ENCODE measurements at places on chromosomes 5 and 9.

DNA sequence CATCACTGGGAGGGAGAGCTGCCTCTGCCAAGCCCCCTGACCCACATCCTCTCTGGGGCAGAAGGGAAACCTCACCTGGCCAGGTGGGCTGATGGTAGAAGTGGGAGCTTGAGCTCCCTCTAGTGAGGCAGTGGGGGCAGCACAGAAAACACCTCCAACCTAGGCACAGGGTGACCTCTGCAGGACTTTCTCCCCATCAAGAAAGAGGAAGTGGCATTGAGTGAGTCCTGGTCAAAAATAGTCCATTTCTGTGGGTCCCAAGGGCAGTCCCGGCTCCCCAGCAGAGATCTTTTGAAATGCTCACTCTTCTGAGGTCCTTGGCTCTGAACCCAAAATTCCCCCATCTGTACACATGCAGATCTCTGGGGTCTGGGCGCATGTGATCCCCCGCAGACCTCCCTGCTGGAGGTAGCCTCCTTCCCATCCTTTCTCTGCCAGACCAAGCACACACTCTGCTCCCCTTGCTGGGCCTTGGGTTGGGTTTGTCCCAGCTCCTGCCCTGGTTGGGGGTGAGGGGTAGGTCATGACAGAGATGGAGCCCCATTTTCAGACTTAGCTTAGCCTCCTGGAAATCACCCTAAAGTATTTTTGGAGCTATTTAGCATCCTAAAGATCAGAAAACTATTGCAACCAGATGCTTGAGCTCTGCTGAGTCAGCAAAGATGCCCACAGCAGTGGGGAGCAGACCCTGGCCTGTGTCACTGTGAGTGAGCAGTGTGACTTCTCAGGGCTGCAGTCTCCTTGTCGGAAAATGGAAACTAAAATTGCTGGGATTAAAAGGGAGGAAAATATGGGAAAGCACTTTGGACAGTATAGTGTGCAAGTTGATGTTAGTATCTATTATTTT lies 41.6 kb upstream of the LCP2 start:
- peak; percentile 75 for DNase-seq

DNA sequence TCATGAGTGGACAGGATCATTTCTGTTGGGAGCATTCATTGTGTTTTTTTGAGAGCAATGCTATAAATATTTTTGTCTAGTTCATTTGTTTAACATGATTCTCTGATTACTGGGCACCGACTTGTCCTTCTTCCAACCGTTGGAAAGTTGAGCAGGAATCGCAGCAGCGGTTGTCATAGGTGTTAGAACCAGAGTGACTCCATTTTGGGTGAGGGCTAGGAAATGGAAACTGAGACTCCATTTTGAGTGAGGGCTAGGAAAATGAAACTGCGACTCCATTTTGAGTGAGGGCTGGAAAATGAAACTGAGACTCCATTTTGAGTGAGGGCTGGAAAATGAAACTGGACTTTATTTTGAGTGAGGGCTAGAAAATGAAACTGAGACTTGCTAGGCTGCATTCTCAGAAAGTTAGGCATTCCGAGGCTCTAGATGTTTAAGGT lies 100.6 kb downstream of the ICE1 start:
- no peak for DNase-seq

- no peak for DNase-seq
Observed at GRCh38 chr5:159146839-159147238, 47.1 kb upstream of the EBF1 start.

GRCh38 chr5:151632524-151632923 lies 41.4 kb upstream of the FAT2 start:
- DNase-seq = no peak

GRCh38 chr5:107803728-107804127 lies 133.0 kb upstream of the EFNA5 start:
- DNase-seq = no peak

DNA sequence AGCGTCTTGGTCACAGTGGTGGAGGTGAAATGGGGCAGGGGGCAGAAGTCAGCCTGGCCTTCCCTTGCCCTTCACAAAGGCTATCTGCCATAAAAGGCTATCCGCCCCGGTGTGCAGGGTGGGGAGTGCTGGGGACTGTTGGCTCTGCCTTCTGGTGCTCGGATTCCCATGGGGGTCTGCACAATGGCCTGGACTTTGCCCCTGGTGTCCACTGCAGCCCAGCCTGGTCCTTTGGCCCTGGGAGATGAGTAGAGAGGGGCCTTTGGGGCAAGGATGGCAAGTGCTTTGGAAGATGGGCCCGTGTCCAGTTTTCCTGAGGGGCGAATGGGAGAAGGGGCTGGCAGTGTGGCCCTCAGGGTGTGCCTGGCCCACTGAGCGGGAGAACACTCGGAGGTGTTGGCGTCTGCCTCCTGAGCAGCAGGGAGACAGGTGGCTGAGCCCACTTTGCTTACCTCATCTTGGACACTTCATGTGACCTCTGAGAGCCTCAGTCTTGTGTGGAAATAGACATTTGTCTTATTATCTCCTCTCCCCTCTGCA lies 69.9 kb downstream of the HSPA4 start:
- DNase-seq = no peak

- DNase-seq = no peak
Observed at GRCh38 chr5:102955488-102955887, 164.4 kb downstream of the GIN1 start.

- no peak for DNase-seq
Observed at GRCh38 chr5:16659536-16659935, 42.7 kb upstream of the RETREG1 start.

DNA sequence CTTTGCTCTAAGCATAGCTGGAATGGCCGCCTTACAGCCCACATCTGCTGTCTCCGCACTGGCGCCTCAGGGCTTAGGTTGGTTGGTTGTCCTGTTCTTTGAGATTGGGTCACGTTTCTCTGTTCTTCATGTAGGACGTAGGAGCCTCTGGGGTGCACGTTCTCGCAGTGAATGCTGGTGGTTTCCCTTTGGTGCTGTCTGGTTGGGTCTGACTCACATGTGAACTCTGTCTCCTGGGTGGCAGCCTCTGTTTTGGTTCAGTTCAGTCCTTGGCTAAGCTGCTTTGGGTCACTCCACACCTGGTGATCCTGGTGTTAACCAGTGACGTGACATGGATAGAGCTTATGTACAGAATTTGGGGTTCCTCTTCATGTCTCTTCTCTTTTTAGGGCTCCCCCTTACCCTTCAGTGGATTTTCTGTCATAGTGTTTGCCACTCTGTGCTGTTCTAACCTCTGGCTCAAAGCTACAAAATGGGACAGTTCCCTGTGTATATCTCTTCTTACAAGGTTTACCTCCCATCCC lies 12.6 kb upstream of the LPCAT1 start:
- DNase-seq = peak; percentile 29

- no peak for DNase-seq
Observed at GRCh38 chr5:95445995-95446394, 54.8 kb downstream of the FAM81B start.

DNA sequence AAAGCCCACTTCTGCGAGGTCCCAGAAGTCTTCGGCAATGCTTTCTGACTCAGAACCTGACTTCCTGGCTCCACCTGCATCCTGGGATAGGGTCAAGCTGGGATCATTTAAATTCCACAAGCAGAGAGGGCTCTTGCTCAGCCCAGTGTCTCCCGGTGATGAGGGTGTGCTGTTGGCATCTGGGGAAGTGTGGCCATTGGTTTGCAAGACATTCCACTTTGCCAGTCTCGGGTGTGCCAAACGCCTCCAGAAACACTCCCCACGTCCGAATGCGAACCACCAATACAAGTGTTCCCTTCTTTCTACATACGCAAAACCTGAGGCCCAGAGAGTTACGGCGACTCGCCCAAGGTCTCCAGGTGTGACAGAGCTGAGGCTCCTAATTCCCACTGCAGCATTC lies 43.1 kb upstream of the FCN2 start:
- no peak for DNase-seq

- DNase-seq = no peak
Observed at GRCh38 chr5:4405614-4406219, 734.4 kb upstream of the ADAMTS16 start.

DNA sequence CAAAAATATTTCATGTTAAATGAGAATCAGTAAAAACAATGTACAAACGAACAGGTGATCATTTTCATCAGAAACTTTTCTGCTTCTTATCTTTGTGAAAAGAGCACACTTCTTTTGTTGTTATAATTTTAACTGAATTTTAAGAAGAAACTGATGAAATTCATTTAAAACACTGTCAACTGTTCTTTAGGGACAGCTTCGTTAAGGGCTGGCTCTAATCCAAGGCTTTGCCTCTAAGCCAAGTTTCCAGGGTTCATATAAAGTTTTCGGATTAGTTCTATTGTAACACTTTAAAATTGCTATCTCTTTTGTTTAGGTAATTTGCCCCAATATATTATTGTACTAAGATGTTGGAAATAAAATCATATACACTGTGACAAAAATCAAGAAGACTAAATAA lies 559.2 kb downstream of the TUSC1 start:
- DNase-seq = no peak

GRCh38 chr5:9269014-9269413 lies 276.9 kb downstream of the SEMA5A start:
- no peak for DNase-seq

DNA sequence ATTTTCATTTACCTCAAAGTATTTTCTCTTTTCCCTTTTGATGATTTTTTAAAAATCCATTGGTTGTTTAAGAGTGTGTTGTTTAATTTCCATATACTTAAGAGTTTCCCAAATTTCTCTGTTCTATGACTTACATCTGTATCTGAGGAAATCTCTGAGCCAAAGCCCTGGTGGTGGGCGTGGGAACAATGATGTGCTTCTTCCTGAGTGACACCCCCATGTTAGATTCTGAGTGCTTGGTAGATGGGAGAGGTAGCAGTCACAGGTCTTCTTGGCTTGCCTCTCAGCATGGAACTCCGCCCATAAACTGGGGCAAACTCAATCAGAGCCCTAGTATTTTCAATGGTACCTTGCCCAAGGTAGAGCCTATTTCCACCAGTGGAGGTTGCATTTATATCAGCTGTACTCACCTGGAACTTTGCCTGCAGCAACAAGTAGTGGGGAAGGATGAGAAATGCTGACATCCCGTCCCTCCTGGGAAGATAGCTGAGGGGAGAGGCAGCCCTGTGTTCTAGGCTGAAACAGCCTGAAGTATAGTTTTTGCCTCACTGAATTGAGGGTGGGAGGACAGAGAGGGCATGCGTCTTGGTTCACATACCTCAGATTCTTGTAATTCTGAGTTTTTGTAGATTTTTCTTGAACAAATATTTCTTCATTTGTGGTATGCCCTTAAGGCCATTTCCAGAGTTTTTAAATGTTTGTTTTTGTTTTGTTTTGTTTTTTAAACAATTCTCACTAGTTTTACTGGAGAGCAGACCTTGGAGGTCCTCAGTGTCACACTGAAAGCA lies 26.4 kb downstream of the C9orf43 start:
- DNase-seq = no peak

GRCh38 chr9:123834218-123834888 lies 95.6 kb downstream of the DENND1A start:
- no peak for DNase-seq

- no peak for DNase-seq
Observed at GRCh38 chr9:4689687-4690104, 10.3 kb downstream of the CDC37L1 start.

DNA sequence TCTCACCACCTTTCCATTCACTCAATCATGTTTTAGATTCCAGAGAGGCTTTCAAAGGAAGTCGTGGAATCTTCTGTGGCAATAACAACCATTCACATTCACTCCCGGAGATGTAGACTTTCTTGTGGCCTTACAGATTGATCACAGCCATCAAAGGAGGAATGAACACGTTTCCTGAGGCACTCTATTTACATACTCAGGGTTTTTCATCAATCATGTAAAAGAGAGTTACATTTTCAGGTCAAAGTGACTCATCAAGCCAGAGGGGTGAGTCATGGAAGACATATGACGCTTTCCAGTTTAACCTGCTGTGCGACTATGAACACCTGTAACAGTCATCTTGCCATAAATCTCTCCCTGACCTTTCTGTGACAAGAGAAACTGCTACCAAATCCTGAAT lies 39.3 kb upstream of the RAD23B start:
- peak; percentile 54 for DNase-seq

GRCh38 chr5:132225165-132226032 lies 2.3 kb downstream of the P4HA2 start:
- peak; percentile 40 for DNase-seq

DNA sequence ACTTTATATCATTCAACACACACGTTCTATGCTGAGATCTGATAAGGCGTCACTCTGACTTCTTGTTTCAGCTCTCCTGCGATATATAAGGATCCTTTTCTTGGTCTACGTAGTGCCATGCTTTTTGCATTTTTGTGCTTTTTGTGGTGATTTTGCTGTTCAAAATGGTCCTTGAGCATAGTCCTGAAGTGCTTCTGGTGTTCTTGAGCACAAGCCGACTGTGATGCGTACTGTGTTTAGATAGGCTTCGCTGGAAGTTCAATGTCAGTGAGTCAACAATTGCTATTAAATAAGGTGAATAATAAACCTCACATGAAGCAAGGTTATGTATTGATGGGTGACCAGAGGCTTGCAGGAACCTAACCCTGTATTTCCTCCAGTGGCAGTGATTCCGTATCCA lies 46.8 kb downstream of the ACO1 start:
- no peak for DNase-seq

- DNase-seq = peak; percentile 73
Observed at GRCh38 chr5:523441-524222, 617 bp downstream of the SLC9A3 start.

GRCh38 chr9:73079326-73079725 lies 72.3 kb upstream of the ANXA1 start:
- DNase-seq = no peak

GRCh38 chr9:35682051-35682450 lies 7.7 kb downstream of the TPM2 start:
- no peak for DNase-seq

GRCh38 chr9:16421532-16421931 lies 448.9 kb downstream of the BNC2 start:
- peak; percentile 63 for DNase-seq

GRCh38 chr9:134606951-134607731 lies 34.5 kb upstream of the COL5A1 start:
- DNase-seq = peak; percentile 78

DNA sequence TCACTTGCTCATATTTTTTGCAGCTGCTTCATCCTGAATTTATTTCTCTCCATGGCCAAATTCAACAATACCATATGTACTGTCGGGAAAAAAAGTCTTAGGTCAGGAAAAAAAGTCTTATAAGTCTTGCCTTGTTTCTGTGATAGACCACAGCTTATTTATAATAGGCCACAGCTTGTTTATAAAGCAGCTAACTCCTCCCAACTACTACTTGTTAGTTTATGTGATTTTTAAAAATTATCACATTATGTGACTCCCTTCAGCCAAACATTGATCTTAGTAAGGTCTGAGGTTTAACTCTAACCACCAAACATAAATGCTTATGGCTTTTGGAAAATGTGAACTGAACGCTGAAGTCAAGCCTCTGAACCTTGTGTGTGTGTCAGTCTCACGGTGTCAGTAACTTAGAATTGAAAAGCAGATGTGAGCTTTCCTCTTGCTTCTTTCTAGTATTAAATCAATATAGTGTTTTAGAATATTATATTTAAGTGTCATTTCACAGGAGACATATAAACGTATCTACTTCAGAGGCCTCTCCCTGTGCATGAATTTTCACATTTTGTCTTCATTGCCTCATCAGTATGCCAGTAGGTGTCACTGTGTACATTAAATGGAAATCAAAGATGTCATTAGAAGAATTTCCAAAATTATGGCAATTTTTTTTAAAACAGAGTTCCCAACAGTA lies 51.3 kb downstream of the SNX24 start:
- DNase-seq = no peak

All from endodermal cell (in vitro differentiated cells).